ENCODE measurements at places on chromosomes 7 and 10.

DNA sequence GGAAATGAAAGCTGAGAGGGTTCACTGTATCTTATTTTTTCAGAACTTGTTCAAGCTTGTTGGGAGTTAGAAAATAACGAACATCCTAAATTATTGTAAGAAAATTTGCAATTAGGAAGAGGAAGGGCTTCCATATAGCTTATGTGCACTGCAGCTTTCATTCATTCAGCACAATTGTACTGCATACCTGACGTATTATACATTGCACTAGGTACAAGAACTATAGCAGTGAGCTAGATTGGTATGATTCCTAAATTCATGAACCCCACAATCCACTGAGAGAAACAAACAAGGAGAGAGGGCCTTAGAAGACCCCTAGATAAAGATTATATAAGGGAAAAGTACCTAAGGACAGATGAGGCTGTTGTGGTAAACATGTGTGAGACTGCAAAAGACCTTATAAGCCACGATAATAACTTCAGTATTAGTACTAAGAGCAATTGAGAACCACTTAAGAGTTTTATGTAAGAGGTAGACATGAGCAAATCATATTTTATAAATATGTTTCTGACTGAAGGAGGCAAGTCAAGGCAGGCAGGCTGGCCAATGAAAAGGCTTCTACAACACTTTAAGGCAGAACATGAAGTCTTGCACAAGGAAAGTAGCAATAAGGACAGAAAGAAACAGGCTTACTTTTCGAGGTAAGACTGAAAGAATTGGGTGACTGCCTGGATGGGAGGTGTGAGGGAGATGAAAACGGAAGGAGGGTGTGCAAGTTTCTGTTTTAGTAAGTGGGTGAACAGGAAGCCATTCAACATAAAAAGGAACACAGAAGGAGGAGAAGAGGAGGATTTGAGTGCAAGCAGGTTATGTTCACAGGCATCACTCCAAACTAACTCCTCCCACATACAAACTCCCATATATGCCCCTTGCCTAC lies 77.9 kb upstream of the LRRN3 start:
- no peak for DNase-seq

GRCh38 chr10:109668154-109668665 lies 255.1 kb downstream of the XPNPEP1 start:
- DNase-seq = no peak

- DNase-seq = no peak
Observed at GRCh38 chr7:119783799-119784198, 489.2 kb upstream of the KCND2 start.

GRCh38 chr10:111745982-111746381 lies 437.6 kb downstream of the GPAM start:
- no peak for DNase-seq

GRCh38 chr10:7038416-7038815 lies 372.4 kb downstream of the SFMBT2 start:
- DNase-seq = no peak

DNA sequence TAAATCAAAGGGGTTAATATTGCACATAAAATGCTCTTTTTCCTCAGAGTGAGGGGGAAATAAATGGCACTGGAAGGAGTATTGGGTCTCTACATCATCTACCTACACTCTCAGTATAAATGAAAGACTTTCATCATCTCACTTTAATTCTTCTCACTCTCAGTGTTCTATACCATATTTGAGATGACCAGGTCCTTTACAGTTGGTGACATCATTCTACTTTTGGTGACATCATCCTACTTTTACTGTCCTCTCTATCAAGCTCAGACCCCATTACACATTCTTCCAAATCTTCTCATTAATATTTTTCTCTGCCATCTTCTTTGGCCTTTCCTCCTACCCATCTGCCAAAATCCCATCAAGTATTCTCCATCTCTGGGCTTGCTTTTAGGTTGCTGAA lies 74.6 kb upstream of the TMEM106B start:
- DNase-seq = no peak

Data from activated CD8-positive, alpha-beta memory T cell treated with anti-CD3 and anti-CD28 coated beads for 1 hour (primary cell).